Temporal lobe (tissue), 4 donors: ENCODE measurements at places on chromosomes 12 and 14. TPM values are rescaled to one million over a fixed set of nuclear protein-coding genes. Genes with fewer than 3 reads are reported as not detected.

TBX3 gene
- total RNA-seq = 1.5 TPM

FLVCR2 gene
- total RNA-seq = 1.7 TPM

INHBC gene
- not detected for total RNA-seq

NKX2-1 gene
- total RNA-seq = 0.49 TPM

CCDC196 gene
- total RNA-seq = not detected

TEX52 gene
- total RNA-seq = not detected

MYF6 gene
- 0.74 TPM for total RNA-seq

FGF6 gene
- not detected for total RNA-seq

LDHB gene
- 366 TPM for total RNA-seq

GYS2 gene
- not detected for total RNA-seq

HNF1A gene
- not detected for total RNA-seq

TAS2R8 gene
- total RNA-seq = 0.49 TPM

BMP4 gene
- 0.98 TPM for total RNA-seq

KRT78 gene
- total RNA-seq = not detected

MDM1 gene
- 16.2 TPM for total RNA-seq

DNAJC22 gene
- under 0.01 TPM for total RNA-seq

HOXC9 gene
- not detected for total RNA-seq

ITGA5 gene
- 5.2 TPM for total RNA-seq

LRP1-AS gene
- total RNA-seq = not detected

FGF23 gene
- total RNA-seq = not detected

OTOGL gene
- 0.25 TPM for total RNA-seq

PLEKHG3 gene
- total RNA-seq = 7.1 TPM

SUPT16H gene
- total RNA-seq = 76.7 TPM

CNTN1 gene
- total RNA-seq = 376 TPM

DIO2 gene
- total RNA-seq = 27.0 TPM

LIN7A gene
- 28.5 TPM for total RNA-seq

ENDOU gene
- total RNA-seq = not detected
